ENCODE measurements at places on chromosomes 6 and 20. TPM values are rescaled to one million over a fixed set of nuclear protein-coding genes. Genes with fewer than 3 reads are reported as not detected.

The IGF2R gene
- 82.4 TPM for total RNA-seq

GRCh38 chr20:17652411-17652810 lies 29.6 kb downstream of the RRBP1 start:
- DNase-seq, result no peak
- peaks cover 13% of the 10 kb centered on the region for H3K36me3 ChIP-seq
- H3K4me3 ChIP-seq, result no peak overlapping the region
- H3K27ac ChIP-seq, result no peak overlapping the region
- peaks cover 4% of the 10 kb centered on the region for H3K4me1 ChIP-seq

The KCNS1 gene
- total RNA-seq, result 0.21 TPM

The C4B gene
- 4.2 TPM for total RNA-seq

DNA sequence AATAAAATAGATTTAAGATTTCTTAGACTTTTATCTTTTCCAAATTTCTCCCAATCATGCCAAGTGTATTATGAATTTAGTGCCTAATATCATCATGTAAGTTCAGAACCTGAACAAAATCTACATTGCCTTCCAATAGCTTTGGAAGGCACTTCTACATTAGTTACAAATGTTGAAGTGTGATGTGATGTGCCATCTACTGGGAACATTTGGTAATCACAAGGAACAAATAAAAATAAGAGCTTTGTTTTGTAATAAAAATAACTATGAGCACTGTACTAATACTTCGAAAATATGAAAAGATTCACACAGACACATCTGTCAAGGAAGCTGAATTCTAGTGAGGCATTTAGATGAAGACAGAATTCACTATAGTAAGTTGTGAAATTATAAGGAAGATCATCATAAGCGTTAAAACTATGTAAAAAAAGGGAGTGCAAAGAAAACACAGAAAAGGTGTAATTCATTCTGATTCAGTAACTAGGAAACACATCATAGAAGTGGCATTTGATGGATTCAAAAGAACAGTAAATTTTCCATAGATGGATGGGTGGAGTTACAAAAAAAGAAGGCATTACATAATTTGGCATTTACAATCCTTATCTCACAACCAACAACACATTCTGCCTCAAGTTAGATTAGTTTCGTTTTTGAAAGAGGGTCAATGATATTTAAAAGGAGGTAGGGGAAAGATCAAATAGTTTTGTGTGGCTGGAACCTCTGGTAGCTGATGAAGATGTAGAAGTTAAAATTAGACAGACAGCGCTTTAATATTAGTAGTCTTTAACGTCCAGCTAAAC lies 161.0 kb downstream of the ASCC3 start:
- no peaks in the 10 kb centered on the region for H3K27me3 ChIP-seq
- peaks cover 23% of the 10 kb centered on the region for H3K36me3 ChIP-seq
- no peak for DNase-seq
- peaks cover 6% of the 10 kb centered on the region for H3K4me1 ChIP-seq
- no peak overlapping the region for H3K4me3 ChIP-seq

The CD109 gene
- 24.4 TPM for total RNA-seq

- no peak overlapping the region for H3K4me3 ChIP-seq
- no peaks in the 10 kb centered on the region for H3K27me3 ChIP-seq
- H3K4me1 ChIP-seq, result peaks cover 3% of the 10 kb centered on the region
- no peak overlapping the region for H3K27ac ChIP-seq
Observed at GRCh38 chr20:40997116-40997515, 31.5 kb upstream of the TOP1 start.

DNA sequence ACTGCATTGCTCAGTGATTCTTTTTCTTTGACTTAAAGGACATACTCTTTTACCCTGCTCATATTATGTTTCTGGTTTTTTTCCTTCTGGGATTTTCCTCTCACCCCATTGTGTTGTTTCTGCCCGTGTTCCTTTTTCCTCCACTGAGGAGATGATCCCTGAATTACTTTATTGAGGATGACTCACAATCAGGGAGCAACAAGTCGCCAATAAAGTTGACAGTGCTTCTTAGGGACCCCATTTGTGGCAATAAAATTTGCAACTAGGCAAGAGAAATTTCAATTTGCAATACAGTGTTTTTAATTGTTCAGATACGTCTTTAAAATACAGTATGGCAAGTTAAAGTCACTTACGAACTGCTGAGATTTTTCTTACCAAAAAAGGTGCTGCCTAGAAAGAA lies 217.9 kb downstream of the SOX4 start:
- DNase-seq, result no peak
- no peaks in the 10 kb centered on the region for H3K36me3 ChIP-seq
- no peaks in the 10 kb centered on the region for H3K27me3 ChIP-seq
- no peak overlapping the region for H3K27ac ChIP-seq
- H3K4me3 ChIP-seq, result no peak overlapping the region
- H3K4me1 ChIP-seq, result peaks cover 9% of the 10 kb centered on the region

- H3K36me3 ChIP-seq, result no peaks in the 10 kb centered on the region
- H3K4me1 ChIP-seq, result no peaks in the 10 kb centered on the region
- H3K27me3 ChIP-seq, result no peaks in the 10 kb centered on the region
- no peak overlapping the region for H3K27ac ChIP-seq
- no peak for DNase-seq
- no peak overlapping the region for H3K4me3 ChIP-seq
Observed at GRCh38 chr6:145194389-145194788, 540.9 kb downstream of the EPM2A start.

The CYP21A2 gene
- total RNA-seq, result 0.39 TPM

DNA sequence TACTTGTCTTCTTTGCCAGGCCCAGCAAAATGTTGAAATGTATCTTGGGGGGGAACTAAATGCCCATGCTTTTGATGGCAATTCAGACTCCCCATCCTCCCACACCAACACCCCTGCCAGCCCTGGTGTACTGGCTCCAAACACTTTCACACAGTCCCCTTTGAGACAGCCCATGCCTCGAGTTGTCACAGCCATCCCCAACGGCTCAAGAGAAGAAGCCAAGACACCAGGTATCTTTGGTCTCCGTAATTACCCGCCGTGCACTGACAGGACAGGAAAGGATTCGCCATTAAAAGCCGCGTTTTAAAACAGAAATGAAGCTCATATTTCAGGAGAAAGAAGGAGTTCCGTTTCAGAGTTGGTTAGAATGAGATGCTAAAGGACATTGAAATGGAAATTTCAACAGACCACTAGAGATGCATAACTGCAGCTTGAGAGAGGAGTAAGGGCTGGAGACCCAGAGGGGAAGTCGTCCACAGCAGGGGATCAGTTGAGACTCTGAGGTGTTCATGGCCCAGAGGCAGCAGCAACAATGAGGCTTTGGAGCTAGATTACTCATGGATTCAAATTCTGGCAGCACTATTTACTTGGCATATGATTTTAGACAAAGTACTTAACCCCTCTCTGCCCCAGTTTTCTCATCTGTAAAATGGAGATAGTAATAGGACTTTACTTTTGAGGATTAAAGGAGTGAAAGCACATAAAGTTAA lies 63.5 kb upstream of the ADGRF1 start:
- H3K4me3 ChIP-seq, result no peak overlapping the region
- no peak for DNase-seq
- peaks cover 2% of the 10 kb centered on the region for H3K27me3 ChIP-seq
- H3K36me3 ChIP-seq, result no peaks in the 10 kb centered on the region
- no peak overlapping the region for H3K27ac ChIP-seq

DNA sequence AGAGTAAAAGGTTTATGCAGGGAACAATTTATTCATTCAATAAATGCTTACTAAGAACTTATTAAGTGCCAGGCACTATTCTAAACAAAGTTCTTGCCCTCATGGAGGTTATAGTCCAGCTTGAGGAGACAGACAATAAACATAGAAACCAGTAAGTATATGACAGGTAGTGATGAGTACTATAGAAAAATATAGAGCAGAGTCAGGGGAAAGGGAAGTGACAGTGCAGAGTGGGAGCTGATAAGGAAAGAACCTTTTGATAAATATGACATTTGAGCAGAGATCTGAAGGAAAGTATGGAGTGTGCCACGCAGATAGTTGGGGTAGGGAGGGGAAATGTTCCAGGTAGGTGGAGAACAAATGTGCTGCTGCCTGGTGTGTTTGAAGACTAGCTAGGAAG lies 12.1 kb downstream of the ACSS2 start:
- H3K27ac ChIP-seq, result peak overlapping the region; percentile 65
- H3K27me3 ChIP-seq, result no peaks in the 10 kb centered on the region
- no peak for DNase-seq
- peaks cover 57% of the 10 kb centered on the region for H3K36me3 ChIP-seq
- peaks cover 41% of the 10 kb centered on the region for H3K4me1 ChIP-seq

DNA sequence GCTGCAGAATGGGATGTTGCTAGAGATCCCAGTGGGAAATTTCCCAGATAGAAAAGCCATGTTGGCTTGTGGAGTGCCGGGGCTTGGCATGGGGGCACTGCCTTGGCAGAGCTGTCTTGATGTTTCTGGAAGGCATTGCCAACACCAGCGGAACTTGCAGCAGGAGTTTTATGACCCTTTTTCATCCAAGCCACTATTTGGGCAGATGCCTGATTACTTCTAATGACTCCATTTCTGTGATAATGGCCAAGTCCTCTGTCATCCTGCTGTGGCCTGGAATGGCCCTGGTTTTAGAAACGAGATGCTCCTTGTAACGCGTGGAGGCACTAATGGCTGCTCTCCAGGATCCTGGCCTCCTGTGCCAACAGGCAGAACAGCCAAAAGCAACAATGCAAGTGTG lies 229.0 kb downstream of the ZNF217 start:
- no peaks in the 10 kb centered on the region for H3K27me3 ChIP-seq
- no peaks in the 10 kb centered on the region for H3K36me3 ChIP-seq
- H3K27ac ChIP-seq, result no peak overlapping the region
- DNase-seq, result no peak
- H3K4me1 ChIP-seq, result no peaks in the 10 kb centered on the region

GRCh38 chr6:132490478-132491204 lies 22.3 kb downstream of the STX7 start:
- peaks cover 26% of the 10 kb centered on the region for H3K4me1 ChIP-seq
- peaks cover 15% of the 10 kb centered on the region for H3K36me3 ChIP-seq
- H3K27ac ChIP-seq, result no peak overlapping the region
- DNase-seq, result no peak
- no peaks in the 10 kb centered on the region for H3K27me3 ChIP-seq
- no peak overlapping the region for H3K4me3 ChIP-seq

DNA sequence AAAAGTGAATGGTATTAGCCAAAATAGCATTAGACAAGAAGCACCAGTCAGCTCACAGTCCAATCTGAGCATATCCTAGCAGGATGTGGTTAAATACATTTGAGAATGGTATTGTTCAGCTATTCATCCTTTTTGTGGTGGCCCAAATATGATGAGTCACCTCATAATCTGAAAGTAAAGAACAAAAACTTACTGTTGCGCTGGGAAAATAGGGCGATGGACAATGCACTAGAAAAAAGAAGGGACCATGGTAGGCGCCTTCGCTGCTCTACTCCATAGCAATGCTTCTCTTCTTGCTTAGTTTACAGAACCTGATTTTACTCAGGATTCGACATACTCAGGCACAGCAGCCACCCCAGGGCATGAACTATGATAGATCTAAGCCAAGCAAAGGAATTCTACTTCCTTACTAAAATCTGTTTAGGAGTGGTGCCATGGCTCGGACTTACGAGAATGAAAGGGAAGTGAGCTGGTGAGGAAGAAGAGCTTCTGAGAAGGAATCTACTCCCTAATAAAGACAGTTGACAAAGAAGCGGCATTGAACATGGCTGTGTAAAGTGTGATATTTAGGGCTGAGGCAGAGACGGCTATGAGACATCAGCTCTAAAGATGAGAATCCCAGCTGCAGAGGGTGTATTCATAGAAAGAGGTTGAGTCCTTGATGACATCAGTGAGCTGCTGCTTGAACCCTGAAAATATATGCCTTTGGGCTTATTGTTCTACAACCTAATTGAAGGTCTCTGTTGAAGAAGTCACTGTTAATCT lies 16.6 kb upstream of the FBXO9 start:
- peak overlapping the region; percentile 1 for H3K27ac ChIP-seq
- H3K4me1 ChIP-seq, result peaks cover 21% of the 10 kb centered on the region
- H3K27me3 ChIP-seq, result no peaks in the 10 kb centered on the region
- H3K4me3 ChIP-seq, result peak overlapping the region; percentile 13
- DNase-seq, result no peak

The PSMA7 gene
- 434 TPM for total RNA-seq

DNA sequence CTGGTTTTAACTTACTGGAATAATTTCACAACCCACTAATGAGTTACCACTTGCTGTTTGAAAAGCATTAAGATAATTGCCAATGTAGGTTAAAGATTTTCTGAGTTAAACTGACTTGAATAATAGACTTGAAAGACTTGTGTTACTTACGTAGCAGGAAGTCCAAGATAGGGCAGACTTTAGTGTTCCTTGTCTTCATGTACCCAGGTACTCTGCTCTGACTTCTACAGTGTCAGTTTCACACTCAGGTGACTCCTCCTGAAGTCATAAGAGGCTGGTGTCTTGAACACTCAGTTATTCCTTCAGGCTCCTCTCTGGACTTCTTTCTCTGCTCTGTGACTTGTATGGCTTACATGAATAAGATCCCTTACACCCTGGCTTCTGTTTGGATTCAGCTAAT lies 76.3 kb upstream of the SGK1 start:
- H3K4me1 ChIP-seq, result peaks cover 6% of the 10 kb centered on the region
- H3K27me3 ChIP-seq, result no peaks in the 10 kb centered on the region
- H3K36me3 ChIP-seq, result no peaks in the 10 kb centered on the region
- H3K4me3 ChIP-seq, result no peak overlapping the region

DNA sequence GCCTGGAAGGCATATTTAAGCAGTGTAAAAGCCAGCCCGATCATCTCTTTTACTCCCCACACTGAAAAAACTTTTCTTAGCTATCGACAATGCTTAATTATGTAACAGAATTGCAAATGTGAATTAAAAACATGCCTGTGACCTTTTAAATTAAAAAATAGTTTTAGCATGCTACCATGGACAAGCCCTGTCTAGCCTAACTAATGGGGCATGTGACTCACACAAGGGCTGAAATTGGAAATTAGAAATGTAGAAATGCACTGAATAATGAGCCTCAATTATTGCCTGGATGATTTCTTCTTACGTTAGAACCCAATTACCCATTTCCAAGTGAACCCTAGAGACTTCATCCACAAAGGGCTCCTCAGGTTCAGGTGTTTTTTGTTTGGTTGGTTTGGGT lies 82.7 kb downstream of the SIM1 start:
- no peak overlapping the region for H3K4me3 ChIP-seq
- no peaks in the 10 kb centered on the region for H3K4me1 ChIP-seq
- no peak for DNase-seq
- H3K27me3 ChIP-seq, result peaks cover 9% of the 10 kb centered on the region

The HDAC2 gene
- total RNA-seq, result 125 TPM

- no peak overlapping the region for H3K27ac ChIP-seq
- H3K4me3 ChIP-seq, result no peak overlapping the region
- H3K36me3 ChIP-seq, result no peaks in the 10 kb centered on the region
- no peaks in the 10 kb centered on the region for H3K4me1 ChIP-seq
- DNase-seq, result no peak
- no peaks in the 10 kb centered on the region for H3K27me3 ChIP-seq
Observed at GRCh38 chr6:8268606-8269005, 166.3 kb upstream of the EEF1E1 start.

GRCh38 chr6:148611213-148611612 lies 135.6 kb upstream of the UST start:
- H3K27ac ChIP-seq, result no peak overlapping the region
- H3K27me3 ChIP-seq, result peaks cover 12% of the 10 kb centered on the region
- no peak for DNase-seq
- H3K4me3 ChIP-seq, result no peak overlapping the region
